Sigmoid colon (tissue), 7 donors: ENCODE measurements at places on chromosomes 13 and 19. TPM values are rescaled to one million over a fixed set of nuclear protein-coding genes. Genes with fewer than 3 reads are reported as not detected.

DNA sequence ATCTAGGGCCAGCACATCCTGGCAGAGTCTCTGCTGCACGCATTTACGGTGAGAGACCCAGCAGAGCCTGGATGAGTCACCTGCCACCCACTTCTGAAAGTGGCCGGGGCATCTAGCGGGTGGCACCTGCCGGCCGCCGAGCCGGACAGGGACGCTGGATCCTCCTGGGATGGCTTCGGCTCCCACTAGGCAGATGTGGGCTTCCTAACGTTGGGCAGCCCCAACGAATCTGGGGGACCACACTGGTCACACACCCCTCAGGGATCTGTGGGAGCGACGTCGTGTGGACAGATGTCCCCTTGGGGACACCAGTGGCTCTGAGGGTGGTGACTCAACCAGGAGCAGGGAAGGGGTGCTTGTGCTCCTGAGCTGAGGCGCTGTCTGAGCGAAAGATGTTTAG, 32.2 kb downstream of the TMEM255B start:
- DNase-seq: no peak

- no peak for DNase-seq
These were observed 14.8 kb upstream of the PROZ start for GRCh38 chr13:113143466-113144254.

- DNase-seq: no peak
These were observed 13.6 kb downstream of the ACP4 start for GRCh38 chr19:50803633-50804419.

PTPRH gene
- 0.95 TPM for total RNA-seq

IRGC gene
- not detected for total RNA-seq

ZNF844 gene
- total RNA-seq: 13.2 TPM

DNA sequence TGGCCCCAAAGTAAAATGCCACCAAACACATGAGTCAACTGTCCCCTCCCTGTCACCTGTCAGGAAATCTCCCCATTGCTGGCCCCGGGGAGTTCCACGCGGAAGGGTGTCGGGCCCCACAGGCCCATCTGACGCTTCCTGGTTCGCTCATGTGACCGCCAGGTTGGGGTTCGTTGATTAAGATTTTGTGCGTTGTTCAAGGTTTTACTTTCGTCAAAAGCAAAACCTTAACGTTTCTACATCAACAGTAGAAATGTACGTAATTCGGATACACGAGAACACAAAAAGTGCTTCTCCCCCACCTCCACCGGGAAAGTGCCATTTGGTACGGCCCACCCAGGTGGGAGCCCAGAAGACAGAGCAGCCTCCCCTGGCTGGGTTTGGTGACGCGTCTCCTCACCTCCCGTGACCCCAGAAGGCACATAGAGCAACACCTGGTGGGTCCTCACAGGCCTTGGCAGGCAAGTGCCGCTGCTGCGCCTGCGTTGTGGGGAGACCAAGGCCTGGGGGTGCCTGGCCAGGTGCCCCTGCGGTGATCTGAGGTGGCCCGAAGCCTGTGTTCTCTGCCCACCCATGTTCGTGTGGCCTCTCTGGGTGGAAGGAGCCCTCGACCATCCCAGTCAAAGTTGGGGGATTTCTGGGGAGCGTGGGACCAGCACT, 161.6 kb downstream of the KDM4B start:
- DNase-seq: no peak

SMIM44 gene
- total RNA-seq: not detected

DNA sequence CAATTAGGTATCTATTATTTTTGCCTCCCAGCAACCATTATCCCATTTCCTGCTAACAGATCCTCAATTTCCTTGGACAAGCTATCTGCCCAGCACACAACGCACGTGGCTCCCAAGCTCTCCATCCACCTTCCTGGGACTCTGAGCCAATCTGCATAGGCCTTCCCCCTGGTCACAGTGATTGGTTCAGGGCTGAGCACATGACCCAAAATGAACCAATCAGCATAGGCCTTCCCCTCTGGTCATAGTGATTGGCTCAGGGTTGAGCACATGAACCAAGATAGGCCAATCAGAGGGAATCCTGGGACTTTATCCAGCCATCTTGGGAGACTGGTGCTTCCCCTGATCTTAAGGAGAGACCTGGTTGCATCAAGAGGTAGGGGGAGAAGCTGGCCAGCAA, 5.8 kb downstream of the CPAMD8 start:
- DNase-seq: no peak

DNA sequence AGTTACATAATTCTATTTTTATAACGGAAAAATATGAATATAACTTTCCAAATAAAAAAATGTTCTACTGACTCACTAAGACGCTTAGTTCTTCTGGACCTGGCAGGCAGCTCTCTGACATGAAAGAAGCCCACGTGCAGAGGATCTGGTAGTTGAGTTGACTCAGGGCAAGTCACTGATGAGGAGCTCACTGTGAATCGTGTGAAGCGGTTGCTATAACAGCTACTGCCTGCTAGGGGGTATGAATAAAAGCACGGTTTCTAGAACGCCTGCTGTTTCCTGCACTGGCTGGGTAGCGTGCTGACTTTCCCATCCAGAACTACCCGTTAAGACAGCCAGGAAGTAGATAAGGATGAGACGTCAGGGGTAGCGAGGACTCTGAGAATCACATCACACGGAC, 54.7 kb upstream of the WASF3 start:
- DNase-seq: peak; percentile 80
